ENCODE measurements at places on chromosomes 7 and 10.

DNA sequence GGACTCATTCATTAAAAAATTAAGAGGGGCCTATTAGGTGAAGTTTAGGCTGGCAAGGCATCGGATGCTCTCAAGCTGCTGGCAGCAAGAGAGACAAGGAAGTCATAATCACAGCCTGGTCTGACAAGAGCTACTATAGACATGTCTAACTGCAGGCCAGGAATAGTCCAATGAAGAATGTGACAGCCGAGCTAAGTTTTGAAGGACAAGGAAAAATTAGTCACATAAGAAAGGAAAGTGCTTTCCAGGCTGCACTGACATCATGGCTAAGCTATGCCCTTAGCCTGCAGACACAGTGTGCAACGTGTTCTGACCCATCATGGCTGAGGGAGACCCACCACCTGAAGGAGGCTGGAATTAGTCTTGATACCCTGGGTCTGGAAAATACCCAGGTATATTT is 281.1 kb downstream of the PLXNA4 start:
- DNase-seq, result no peak

GRCh38 chr10:69665474-69666320 is 35.6 kb downstream of the FAM241B start:
- no peak for DNase-seq

GRCh38 chr10:105148921-105149320 is 507.8 kb downstream of the SORCS3 start:
- DNase-seq, result no peak

GRCh38 chr7:131265227-131265626 is 62.4 kb upstream of the MKLN1 start:
- no peak for DNase-seq

DNA sequence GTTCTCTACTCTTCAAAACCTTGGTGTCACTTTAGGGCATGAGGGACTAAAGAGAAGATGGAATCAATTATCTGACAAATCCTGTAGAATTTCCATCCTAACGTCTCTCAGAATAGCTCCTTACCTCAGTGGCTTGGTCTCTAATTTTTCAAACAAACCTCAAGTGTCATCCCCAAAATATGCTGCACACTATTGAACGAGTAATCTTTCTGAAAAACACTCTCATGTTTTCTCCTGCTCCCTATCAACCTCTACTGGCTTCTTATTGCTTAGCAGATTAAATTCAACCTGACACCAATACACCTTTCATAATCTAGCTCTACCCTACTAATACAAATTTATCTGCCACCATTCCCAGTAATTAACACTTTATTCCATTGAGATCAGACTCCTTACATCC is 8.5 kb downstream of the CNOT4 start:
- DNase-seq, result no peak

All from omental fat pad (tissue), 4 donors.